ENCODE measurements at places on chromosomes 6 and 20.

DNA sequence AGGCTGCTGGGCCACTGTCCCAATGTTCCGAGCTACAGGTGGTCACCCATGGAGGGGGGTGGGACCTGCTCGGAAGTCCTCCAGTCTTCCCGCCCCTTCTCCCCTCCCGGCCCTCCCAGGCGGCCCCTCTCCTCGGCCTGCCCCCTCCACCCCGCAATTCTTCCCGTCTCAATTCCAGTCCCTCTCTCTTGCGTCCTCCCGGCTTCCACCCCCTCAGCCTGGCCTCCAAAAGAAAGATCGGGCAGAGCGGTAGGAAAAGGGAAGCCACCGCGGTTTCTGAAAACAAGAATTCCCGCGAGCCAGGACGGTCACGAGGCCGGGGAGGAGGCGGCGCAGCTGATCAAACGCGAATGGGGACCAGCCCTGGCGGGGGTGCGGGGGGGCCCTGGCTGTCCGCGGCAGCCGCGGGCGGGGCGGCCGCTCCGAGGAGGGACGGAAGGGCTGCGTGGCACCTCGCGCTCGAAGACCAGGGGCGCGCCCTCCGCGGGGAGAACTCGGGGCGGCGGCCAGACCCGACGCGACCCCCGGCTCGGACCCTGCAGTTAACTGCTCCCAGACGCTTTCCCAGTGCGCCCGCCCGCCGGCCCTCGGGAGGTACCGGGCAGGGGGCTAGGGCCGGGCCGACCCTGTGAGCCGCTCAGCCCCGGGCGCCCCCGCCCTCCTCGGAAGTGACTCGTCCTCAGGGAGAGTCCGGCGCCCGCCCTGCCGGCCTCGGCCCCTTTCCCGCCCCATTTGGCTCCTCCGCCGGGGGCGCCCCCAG is 1.0 kb downstream of the PXDC1 start:
- peak; percentile 28 for DNase-seq

DNA sequence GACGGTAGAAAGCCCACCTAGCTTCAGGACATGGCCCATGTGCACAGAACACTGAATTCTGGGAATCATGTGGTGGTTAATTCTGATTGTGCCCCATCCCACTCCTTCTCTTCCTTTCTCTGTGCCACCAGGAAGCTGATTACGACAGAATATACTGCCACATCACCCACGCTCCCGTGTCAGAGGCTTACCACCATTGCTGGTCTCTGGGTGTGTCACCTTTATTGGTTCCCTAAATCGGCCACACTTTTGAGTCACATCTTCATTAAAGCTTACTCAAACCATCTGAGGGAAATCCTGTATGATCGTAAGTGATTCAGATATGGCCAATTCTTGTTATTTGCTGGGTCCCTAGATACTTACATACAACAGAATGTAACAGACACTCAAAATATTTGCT is 3.1 kb downstream of the TRMT6 start:
- no peak for DNase-seq

- DNase-seq = no peak
Measured at GRCh38 chr6:41518118-41518517, 28.1 kb upstream of the FOXP4 start.

DNA sequence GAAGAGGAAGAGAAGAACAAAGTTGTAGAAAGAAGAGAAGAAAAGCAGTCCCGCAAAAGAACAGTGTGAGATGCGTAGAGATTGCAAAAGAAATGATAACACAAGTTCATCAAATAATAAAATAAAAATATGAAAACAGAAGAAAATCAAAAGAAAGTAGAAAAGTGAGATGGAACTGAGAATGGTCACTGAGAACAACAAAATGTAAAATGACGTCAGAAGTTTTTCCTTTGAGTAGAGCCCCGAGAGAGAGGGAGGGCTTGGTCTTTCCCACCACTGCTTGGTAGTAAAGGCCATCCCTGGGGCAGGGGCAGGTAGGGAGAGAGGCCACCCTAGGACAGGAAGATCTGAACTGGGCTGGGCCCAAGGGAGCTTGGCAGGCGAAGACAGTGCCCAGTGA is 533.7 kb downstream of the QKI start:
- DNase-seq = no peak

DNA sequence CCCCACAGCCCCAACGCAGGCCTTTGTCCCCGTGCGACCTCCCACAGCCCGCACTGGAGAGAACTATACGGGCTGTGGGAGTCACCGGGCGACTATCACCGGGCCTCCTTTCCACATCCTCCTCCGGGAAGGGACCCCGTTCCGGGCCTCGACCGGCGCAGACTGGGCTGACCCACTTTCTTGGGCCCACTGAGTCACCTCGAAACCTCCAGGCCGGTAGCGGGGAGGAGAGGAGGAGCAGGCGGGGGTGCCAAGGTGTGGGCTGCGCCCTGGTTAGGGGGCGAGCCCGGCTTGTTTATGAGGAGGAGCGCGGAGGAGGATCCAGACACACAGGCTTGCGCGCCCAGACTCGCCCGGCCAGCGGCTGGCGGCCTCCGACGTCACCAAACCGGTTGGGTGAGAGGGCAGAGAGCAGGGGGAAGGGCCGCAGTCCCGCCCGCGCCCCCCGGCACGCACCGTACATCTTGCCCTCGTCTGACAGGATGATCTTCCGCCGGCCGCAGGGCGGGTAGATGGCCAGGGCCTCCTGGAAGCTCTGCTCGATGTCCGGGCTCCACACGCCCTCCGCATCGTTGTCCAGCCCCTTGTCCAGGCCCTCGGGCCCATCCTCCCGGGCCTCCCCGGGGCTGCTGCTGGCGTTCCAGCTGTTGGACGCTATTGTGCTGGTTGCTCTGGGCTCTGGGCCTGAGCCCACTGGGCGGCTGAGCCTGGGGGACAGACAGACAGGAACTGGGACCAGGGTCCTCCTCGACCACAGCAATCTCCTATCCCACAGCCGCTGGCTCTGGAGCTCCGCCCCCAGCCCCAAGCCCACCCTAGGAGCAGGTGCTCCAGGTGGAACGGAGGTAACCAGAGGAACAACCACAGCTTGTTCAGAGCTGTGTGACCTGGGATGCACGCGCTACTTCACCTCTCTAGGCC is 10.6 kb downstream of the TEAD3 start:
- no peak for DNase-seq

DNA sequence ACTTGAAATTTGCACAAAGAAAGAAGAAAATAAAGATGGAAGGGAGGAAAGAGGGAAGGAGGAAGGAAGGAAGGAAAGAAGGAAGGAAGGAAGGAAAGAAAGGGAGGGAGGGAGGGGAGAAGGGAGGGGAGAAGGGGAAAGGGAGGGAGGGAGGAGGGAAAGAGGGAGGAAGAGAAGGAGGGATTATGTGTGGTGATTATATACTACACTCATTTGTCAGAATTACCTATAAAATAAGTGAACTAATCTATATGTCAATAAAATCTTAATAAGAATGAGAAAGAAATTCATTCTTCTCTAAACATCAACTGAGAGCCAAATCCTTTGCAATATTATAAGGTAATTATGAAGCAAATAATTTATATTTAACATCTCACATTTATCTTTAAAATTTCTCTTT is 77.9 kb upstream of the TFAP2D start:
- no peak for DNase-seq

DNA sequence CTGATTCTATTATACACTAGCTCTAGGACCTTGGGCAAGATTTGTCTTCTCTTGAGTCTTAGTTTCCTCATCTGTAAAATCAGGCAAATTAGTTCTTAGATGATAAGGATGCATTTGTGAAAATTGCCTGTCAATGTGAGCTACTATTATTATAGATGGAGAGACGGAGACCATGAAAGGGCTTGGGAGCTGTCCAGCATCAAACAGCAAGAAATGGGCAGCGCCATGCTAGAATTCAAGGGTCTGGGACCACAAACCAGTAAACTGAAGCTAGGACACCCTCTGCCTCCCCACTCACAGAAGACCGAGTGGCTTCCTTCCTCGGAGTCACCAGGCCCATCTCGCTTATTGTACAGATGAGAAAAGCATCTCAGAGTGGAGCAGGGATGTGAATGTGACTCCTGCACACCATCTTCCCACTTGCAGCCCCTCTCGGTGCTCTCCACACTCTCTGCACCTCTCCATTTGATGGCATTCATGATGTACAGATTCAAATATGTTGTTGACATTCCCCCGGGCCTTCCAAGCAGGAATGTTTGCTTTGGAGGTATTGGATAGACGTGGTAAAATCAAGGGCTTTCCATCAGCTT is 24.1 kb upstream of the BPIFA3 start:
- no peak for DNase-seq

All from cortex of kidney (tissue), 1 donor.